Upper lobe of right lung (tissue), 1 donor: ENCODE measurements at places on chromosomes 5 and 9.

- peak; percentile 56 for DNase-seq
Measured at GRCh38 chr9:138046641-138047301, 169.2 kb downstream of the CACNA1B start.

- no peak for DNase-seq
Measured at GRCh38 chr5:16411235-16411634, 54.4 kb downstream of the ZNF622 start.

DNA sequence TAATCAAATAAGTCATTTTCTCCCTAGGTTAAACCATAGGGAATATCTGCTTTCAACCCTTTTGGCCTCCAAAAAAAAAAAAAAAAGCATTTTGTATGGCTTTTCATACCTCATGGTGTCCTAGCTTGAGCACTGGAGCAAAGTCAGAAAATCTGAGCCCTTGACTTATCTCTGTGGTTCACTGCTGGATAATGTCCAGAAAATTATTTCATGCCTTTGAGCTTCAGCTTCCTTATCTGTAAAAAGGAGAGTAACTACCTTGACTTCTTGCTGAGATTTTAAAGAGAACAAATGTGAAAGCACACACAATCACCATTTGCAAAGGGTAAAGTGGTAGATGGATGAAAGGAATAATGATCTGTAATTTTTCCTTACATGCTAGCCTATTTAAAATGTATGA, 165.9 kb downstream of the ALDH1A1 start:
- no peak for DNase-seq

GRCh38 chr9:72154468-72155285, 5.4 kb downstream of the GDA start:
- no peak for DNase-seq

DNA sequence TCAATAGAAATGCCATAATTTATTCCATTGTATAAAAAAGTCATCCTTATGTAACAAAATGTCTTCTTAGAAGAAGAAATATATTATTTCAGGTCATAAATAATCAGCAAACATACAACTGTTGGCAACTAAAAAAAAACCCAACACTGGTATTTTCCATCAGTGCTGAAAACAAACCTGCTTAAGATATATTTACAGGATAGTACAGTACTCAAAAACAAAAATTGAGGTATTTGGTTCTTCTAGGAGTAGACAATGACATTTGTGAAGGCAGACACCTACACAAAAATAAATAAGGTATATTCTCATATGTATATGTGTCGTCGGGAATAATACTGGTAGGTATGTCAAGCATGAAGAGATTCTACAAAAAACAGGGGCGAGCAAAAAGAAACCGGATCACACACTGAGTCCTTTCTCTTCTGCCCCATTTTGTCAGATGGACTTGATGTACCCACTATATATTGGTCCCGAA, 2.9 kb downstream of the DUSP1 start:
- no peak for DNase-seq

- DNase-seq = no peak
Measured at GRCh38 chr5:1737790-1738405, 61.7 kb downstream of the MRPL36 start.

- no peak for DNase-seq
Measured at GRCh38 chr5:67724412-67725135, 491.0 kb upstream of the PIK3R1 start.

- DNase-seq = no peak
Measured at GRCh38 chr9:14932231-14932630, 22.0 kb upstream of the FREM1 start.

DNA sequence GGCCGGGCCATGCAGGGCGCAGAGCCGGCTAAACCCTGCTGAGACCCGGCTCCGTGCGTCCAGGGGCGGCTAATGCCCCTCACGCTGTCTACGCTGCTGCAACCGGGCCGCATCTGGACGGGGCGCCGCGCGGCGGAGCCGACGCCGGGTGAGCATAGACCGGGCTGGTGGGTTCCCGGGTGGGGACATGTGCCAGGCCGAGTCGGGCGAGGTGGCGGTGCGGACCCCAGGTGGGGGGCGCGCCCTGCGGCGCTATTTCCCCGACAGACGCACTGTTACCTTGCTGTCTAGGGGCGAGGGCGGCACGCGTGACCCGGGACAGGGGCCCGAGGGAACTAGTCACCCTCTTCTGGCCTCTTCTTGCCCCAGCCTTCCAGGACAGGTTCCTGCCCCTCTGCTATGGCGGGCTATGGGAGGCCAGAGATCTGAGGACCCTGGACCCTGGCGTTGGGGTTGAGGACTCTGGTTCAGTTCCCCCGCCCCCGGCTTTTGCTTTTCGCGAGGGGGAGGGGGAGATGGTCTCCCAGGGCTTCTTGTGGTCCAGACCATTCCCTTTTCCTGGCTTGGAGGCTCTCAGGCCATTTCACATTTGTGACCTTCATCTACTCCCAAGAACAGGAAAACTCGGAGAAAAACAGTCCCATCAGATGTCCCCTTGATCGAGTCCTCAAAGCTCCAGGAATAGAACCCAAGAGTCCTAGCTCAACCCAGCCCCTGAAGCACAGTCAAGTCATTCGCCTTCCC, 536 bp downstream of the SLC27A4 start:
- DNase-seq = no peak

DNA sequence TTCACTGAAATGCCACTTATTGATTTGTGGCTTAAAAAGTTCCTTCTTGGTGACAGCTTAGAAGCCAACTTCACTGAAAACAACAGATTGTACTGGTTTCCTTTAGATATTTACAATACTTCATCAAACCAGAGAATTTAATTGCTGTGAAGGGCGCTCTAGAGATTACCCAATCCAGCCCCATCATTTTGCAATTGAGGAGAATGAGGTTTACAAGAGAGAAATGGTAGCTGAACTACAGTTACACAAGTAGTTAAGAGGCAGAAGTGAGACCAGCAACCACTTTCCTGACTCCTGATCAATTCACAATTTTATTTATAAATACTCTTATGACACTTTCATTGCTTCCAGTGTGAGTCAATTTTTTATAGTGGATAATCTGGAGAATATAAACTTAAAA, 103.5 kb upstream of the APC start:
- no peak for DNase-seq

DNA sequence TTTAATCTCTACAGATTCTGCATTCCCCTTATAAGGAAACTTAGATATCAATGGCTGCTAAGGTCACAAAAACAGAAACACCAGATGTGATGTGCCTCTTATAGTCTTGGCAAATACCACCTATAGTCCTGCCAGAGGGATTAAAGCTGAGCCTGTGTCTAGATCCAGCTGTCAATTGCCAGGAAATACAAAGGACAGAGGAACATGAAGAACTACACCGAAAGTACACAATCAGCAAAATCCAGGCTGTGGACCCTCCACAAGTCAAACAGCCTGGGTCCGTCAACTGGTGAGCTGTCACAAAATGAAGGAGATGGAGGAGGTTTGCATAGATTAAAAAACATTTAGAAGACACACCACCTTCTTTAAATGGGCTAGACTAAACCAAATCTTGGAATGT, 85.4 kb downstream of the KLF4 start:
- no peak for DNase-seq

GRCh38 chr5:115455301-115455707, 89.3 kb downstream of the FEM1C start:
- no peak for DNase-seq

- no peak for DNase-seq
Measured at GRCh38 chr9:1922026-1922425, 93.1 kb upstream of the SMARCA2 start.

GRCh38 chr5:60521376-60522291, 178.3 kb downstream of the DEPDC1B start:
- DNase-seq = no peak

GRCh38 chr9:127221695-127222094, 42.9 kb upstream of the GARNL3 start:
- DNase-seq = no peak

DNA sequence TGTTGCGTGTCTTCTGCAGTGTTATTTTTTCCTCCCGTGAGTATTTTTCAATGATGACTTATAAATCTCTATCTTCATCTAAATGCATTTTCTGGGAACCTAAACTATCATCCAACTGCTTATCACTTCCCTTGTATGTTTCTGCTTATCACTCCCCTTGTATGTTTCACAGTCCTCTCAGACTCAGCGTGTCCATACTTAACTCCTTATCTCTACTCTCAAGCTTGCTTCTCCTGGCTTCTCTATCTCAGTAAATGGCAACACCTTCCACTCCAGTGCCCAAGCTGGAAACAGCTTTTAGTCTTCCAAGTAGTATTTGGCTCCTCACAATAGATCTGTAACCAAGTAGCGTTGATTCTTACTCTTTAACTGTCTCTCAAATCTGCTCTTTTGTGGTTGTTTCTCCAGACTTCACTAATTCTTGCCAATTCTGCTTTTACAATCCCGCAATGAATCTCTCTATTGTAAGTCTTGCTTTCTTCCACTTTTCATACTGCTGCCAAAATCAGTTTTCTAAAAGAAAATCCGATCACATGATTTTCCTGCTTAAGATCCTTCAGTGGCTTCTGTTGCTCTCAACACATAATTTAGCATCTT, 33.8 kb upstream of the TXNDC8 start:
- DNase-seq = no peak

- DNase-seq = peak; percentile 74
Measured at GRCh38 chr5:82396871-82397514, 118.8 kb upstream of the RPS23 start.

GRCh38 chr5:75601996-75602395, 9.3 kb upstream of the ANKDD1B start:
- DNase-seq = no peak

GRCh38 chr5:83281176-83281575, 190.4 kb upstream of the VCAN start:
- DNase-seq = no peak

- peak; percentile 76 for DNase-seq
Measured at GRCh38 chr5:141914199-141914743, 9.4 kb upstream of the DELE1 start.

- DNase-seq = no peak
Measured at GRCh38 chr5:11010429-11011210, 249.6 kb upstream of the DAP start.

DNA sequence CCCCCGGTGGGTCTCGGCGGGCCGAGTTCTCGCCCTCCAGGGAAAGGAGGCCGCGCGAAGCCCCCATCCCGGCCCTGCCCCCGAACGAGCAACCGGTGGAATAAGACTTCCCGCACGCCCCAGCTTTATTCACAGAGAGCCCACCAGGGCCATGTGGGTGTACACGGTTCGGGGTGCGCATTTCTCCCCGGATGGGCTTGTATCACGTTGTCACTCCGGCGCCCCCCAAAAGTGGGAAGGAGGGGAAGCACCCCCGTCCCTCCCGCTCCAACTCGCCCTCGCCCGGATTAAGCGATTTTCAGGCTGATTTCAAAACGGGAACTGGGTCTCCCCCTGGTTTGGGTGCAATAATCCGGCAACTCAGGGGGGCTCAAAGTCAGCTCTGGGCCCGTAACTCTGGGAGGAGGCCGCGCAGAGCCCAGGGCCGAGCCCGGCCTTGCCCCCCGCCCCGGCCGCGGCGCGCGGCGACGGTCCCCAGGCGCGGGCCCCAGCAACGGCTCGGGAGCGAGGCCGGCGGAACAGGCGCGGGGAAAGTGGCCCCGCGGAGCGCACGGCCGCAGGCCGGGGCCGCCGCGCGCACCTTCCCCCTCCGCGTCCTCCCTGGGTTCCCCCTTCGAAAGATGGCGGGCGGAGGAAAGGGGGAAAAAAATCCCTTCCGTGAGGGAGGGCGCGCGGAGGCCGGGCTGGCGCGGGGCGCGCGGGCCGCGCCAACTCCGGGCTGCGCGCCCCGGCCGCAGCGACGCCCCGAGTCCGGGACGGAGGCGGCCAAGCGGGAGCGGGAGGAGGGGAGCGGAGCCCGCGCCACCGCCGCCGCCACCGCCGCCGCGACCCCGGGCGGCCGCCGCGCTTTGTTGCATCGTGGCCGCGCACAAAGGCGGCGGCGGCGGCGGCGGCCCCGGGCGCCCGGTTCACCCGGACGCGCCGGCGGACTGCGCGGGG, 644 bp downstream of the BRD3 start:
- DNase-seq = peak; percentile 70

DNA sequence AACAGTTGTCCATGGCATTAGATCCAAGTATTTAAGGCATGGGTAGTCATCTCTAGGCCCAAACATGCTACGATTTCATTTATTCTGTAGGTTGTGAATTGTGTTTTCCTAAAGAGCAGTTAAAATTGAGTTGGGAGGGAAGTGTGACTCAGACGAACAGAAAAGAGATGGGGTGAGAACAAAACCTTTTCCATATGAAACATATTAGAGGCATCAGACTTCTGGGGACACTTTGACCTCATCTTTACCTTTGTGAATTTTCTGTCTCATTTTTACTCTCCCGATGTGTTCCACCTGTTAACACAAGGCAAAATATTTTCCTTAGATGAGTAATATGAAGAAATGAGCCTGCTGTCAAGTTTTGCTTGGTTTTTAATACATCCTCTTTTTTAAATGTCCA, 181.3 kb downstream of the ESM1 start:
- DNase-seq = no peak
